Activated T-cell treated with anti-CD3 and anti-CD28 coated beads, Interleukin-2, amount 50 U/mL, for 72 hours (primary cell): ENCODE measurements at places on chromosomes 16 and 17. TPM values are rescaled to one million over a fixed set of nuclear protein-coding genes. Genes with fewer than 3 reads are reported as not detected.

KRTAP1-1 gene
- not detected for total RNA-seq

FOXC2 gene
- not detected for total RNA-seq

PPP1R1B gene
- not detected for total RNA-seq

GRCh38 chr16:23945243-23945642, 109.5 kb downstream of the PRKCB start:
- no peak for DNase-seq

DNA sequence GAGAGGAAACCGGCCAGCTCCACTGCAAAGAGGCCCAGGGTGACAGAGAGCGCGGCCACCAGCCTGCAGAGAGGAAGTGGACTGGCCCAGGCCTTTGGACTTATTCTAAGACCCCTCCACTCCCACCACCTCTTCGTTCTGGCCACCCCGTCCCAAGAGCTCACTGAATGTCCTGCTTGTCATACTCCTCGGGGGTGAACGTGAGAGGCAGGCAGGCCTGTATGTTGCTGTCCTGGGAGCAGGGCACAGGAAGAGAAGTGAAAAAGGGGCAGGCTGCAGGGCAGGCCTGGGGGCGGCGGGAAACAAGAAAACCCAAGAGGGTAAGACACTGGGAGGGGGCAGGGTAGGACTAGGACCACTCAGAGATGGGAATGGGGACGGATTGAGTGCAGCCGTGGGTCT, 384 bp downstream of the TMEM107 start:
- DNase-seq: peak; percentile 19

DNA sequence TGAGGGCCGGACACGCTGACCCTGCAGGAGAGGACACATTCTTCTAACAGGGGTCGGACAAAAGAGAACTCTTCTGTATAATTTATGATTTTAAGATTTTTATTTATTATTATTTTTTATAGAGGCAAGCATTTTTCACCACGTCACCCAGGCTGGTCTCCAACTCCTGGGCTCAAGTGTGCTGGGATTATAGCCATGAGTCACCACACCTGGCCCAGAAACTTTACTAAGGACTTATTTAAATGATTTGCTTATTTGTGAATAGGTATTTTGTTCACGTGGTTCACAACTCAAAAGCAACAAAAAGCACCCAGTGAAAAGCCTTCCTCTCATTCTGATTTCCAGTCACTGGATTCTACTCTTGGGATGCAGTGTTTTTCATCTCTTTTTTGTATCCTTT, 2.3 kb upstream of the SERPINF1 start:
- no peak for DNase-seq

DNA sequence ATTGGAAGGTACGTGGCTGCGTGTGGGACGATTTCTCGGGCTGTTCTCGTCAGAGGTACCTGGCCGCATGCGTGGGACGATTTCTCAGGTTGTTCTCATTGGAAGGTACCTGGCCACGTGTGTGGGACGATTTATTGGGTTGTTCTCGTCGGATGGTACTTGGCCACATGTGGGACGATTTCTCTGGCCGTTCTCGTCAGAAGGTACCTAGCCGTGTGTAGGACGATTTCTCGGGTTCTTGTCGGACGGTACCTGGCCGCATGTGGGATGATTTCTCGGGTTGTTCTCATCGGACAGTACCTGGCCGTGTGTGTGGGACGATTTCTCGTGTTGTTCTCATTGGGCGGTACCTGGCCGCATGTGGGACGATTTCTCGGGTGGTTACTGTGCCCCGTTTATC, 50.1 kb upstream of the GNG13 start:
- no peak for DNase-seq

DNA sequence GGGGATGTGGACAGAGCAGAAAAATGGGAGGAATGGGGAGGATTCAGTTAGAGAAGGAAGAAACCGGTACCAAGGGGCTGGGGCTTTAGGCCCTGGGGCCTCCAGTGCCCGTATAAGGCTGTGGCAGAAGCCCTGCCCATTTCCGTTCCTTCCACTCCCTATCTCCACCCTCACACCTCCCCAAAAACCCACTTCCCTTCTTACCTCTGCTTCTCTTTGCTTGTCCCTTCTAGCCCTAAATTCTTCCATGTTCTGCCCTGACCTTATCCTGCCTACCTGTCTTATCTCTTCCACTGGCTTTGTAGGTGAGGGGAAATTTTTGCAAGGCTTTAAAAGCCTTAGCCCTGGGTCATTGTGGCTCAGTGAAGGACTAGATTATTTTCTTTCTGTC, 4.1 kb downstream of the RNF167 start:
- DNase-seq: peak; percentile 66

KRTAP9-4 gene
- not detected for total RNA-seq

- no peak for DNase-seq
Observed at GRCh38 chr16:84482001-84482891, 22.2 kb downstream of the MEAK7 start.

- DNase-seq: no peak
Observed at GRCh38 chr16:66923866-66924265, 1.5 kb downstream of the RRAD start.

GRCh38 chr16:17251496-17251895, 219.3 kb downstream of the XYLT1 start:
- DNase-seq: no peak

GRCh38 chr17:20086416-20087076, 77.4 kb downstream of the SPECC1 start:
- no peak for DNase-seq

DNA sequence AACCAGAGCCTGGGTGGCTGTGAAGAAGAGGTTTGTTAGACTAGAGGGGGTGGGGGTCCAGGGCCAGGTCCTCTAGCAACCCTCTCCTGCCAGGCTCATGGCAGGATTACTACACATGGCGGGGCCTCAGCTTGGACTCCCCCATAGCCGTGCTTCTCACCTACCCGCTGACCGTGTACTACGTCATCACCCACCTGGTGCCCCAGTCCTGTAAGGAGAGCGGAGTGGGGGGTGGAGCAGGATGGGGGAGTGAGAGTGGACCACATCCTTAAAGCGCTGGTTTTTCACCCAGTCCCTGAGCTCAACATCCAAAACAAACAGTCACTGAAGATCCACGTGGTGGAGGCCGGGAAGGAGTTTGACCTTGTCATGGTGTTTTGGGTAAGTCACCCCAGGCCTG, 4.2 kb upstream of the CXCL16 start:
- no peak for DNase-seq

- DNase-seq: no peak
Observed at GRCh38 chr17:1965556-1966273, 59.4 kb downstream of the RTN4RL1 start.

- DNase-seq: peak; percentile 77
Observed at GRCh38 chr16:89357055-89357816, 133.1 kb downstream of the ANKRD11 start.

- DNase-seq: no peak
Observed at GRCh38 chr17:59278406-59278805, 53.0 kb upstream of the YPEL2 start.

TNFRSF17 gene
- total RNA-seq: not detected

GRCh38 chr16:72609933-72610332, 438.0 kb upstream of the PMFBP1 start:
- DNase-seq: no peak

- DNase-seq: no peak
Observed at GRCh38 chr17:56113486-56113885, 39.8 kb upstream of the ANKFN1 start.

PRSS8 gene
- total RNA-seq: not detected

GRCh38 chr16:89796104-89796503, 20.3 kb downstream of the FANCA start:
- no peak for DNase-seq

GRCh38 chr16:28494121-28494851, at the start of gene APOBR:
APOBR (plus strand) TSS chr16:28494643; CDS start chr16:28494682, 39 bp downstream.
- peak; percentile 89 for DNase-seq

GRCh38 chr16:12801511-12802042, 2.1 kb downstream of the CPPED1 start:
- DNase-seq: peak; percentile 44

DNA sequence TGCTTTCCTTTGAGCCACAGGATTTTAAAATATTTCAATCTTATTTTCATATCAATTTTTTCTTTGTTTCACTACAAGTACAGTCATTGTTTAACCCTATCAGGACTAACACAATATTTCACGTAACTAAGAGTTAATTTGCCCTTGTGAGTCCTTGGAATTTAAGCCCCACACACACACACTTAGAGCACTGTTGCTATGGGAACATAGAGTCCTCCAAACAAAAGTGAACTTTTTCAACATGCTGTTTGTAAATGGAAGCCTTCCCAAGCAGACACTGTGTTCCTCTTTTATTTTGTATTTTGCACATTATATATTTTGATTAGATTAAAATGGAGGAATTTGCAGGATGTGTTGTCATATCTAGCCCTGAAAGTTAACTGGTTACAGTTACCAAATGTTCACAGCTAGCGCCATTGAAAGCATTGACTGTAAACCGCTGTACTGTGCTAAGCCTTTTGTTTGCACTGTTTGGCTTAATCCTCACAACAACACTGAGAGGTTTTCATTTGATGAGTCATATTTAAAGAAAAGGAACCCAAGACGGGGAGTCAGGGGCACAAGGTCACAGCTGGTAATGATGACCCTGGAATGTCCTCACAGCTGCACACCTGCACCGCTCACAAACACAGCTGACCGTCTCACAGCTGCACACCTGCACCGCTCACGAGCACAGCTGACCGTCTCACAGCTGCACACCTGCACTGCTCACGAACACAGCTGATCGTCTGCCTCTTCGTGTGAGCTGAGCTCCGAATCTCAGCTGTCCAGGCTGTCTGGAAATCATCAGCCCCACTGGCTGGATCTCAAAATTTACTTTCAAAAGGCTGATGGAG, 6.3 kb downstream of the HSBP1 start:
- no peak for DNase-seq

DNA sequence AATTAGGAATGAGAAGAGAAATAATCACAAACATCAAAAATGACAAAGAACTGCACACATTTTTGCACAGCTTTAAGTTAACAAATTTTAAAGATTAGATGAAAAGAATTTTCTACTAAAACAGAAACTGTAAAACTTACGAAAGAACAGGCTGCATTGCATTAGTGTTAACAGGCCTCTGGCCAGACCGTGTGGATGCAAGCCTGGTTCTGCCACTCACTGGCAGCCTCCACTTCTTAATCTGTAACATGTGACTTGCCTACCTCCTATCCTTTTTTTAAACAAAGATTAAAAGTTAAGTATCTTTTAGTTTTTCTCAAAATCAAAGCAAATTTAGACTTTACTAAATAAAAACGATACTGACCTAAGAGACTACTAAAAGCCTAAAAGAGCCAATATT, 37.5 kb downstream of the CREBBP start:
- DNase-seq: no peak

ACSM5 gene
- total RNA-seq: not detected
